ENCODE measurements at places on chromosomes 5 and 9.

DNA sequence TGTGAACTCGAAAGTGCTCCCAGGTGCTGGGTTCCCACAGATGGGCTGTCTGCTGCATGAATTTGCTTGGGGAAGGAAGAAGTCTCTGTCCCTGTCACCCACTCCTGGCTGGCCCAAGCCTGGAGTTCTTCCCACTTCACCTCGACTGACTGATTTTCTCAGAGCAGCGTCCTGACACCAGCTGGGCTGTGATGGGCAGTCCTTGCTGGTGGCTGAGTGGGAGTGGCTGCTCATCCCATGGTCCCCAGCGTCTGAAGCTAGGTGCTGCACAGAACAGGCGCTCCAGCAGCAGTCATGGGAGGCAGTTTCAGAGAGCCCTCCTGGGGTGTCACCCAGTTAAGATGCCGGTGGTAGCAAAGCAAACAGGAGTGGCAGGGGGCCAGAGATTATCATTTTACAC is 10.1 kb upstream of the NEURL1B start:
- no peak for DNase-seq

DNA sequence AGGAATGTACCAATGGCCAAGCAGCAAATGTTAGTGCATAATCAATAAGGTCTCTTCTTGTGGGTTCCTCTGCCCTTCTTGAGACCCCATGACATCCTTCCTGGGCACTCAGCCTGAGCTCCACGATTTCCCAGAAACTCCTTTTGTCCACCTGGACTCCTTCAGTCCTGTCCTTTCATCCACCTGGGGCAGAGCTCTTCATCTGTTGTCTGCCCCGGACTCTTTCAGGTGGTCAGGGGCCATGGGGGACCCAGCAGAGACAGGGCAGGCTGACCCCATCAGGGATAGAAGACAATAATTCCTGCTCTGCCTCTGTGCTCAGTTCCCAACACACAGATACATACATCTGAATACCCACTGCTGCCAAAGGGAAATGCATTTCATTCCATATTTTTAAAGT is 58.9 kb upstream of the OTULINL start:
- no peak for DNase-seq

GRCh38 chr9:114774524-114774923 is 31.3 kb downstream of the TNFSF15 start:
- no peak for DNase-seq

GRCh38 chr9:23743036-23743435 is 83.0 kb downstream of the ELAVL2 start:
- no peak for DNase-seq

- no peak for DNase-seq
These were observed 106.1 kb downstream of the SH3TC2 start for GRCh38 chr5:148956477-148957385.
